ENCODE measurements at places on chromosomes 7 and 10. TPM values are rescaled to one million over a fixed set of nuclear protein-coding genes. Genes with fewer than 3 reads are reported as not detected.

Gene C10orf53
- polyA plus RNA-seq, result not detected

Gene RHOBTB1
- 99.3 TPM for polyA plus RNA-seq

Gene PTCD1
- polyA plus RNA-seq, result 6.0 TPM

Gene ARHGAP12
- polyA plus RNA-seq, result 49.9 TPM

Gene TCAF2
- polyA plus RNA-seq, result 3.3 TPM

Gene AEBP1
- polyA plus RNA-seq, result 64.2 TPM

Gene NUTM2B
- polyA plus RNA-seq, result 2.0 TPM

DNA sequence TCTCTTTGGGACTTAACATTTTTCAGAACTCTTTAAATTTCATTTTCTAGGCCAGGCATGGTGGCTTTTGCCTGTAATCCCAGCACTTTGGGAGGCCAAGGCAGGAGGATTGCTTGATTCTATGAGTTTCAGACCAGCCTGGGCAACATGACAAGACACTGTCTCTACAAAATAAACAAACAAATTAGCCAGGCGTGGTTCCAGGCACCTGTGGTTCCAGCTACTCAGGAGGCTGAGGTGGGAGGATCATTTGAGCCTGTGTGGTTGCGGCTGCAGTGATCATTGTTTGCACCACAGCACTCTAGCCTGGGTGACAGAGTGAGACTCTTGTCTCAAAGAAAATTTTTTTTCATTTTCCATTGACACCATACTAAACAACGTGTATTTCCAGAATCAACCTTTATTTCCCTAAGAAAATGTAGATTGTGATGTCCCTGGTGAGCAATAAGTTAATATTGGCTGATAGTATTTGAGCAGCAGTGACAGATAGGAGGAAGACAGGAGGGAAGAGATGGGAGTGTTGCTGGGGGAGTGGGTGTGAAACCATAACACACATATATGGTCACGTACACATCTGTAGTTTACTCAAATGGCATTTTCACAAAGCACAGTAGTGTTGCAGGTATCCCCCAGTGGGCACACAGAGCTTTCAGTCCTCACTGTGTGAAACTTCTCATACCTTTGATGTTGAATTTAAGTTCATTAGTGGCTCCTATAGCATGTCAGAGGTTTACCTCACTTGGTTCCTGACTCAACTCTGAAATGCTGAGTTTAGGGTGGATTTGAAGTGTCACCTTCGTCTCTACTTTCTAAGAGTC, 205.6 kb downstream of the AUTS2 start:
- DNase-seq, result no peak

GRCh38 chr7:45415265-45415664, 158.9 kb upstream of the ADCY1 start:
- DNase-seq, result no peak

- no peak for DNase-seq
Measured at GRCh38 chr7:150365673-150366398, 2.8 kb upstream of the REPIN1 start.

- no peak for DNase-seq
Measured at GRCh38 chr7:75640201-75640600, 98.5 kb downstream of the HIP1 start.

- no peak for DNase-seq
Measured at GRCh38 chr10:95254629-95255028, 36.2 kb downstream of the PDLIM1 start.

- DNase-seq, result no peak
Measured at GRCh38 chr7:51246258-51247245, 70.1 kb downstream of the COBL start.

- DNase-seq, result no peak
Measured at GRCh38 chr7:38211940-38212339, 33.9 kb downstream of the STARD3NL start.

DNA sequence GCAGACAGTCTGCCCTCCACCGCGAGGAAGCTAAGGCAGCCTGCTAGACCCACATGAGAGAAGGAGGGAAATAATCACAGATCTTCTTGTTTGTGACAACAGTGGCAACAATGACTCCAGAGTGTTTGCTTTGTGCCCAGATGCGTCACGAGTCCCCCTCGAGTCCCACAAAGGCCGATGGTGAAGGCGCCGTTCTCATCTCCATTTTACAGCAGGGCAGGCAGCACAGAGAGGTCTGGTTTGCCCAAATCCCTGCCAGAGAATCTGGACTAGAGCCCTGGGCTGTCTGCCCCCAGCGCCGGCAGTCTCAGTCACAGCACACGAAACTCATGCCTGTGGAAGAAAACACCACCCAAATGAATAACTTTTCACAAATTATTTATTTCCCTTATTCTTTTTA, 38.1 kb downstream of the KIAA1549 start:
- no peak for DNase-seq

DNA sequence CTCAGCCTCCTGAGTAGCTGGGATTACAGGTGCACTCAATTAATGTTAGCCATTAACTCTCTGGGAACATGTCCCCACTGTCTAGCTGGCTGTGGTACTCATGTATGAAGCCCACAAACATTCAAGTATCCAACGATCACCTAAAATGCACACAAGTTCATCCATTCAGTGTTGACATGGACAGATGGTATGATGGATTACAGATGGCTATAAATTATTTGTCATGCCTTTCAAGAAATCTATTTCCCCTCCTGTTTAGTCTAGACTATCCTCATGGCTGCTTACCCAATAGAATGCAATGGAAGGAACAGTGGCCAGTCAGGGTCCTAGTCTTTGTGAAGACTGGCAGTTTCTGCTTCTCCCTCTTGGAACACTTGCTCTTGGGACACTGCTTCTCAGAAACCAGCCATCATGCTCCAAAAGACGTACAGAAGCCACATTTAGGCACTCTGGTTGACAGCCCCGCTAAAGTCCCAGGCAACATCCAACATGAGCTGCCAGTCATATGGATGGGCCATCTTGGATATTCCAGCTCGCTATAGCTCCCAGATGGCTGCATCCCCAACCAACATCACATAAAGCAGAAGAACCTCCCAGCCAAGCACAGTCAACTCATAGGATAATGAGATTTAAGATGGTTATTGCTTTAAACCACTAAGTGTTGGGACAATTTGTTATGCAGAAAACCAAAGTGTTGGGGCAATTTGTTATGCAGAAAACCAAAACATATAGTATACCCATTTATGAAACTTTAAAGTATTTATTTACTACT, 33.1 kb downstream of the MYL10 start:
- no peak for DNase-seq

- no peak for DNase-seq
Measured at GRCh38 chr7:47944536-47945260, 3.6 kb downstream of the PKD1L1 start.

DNA sequence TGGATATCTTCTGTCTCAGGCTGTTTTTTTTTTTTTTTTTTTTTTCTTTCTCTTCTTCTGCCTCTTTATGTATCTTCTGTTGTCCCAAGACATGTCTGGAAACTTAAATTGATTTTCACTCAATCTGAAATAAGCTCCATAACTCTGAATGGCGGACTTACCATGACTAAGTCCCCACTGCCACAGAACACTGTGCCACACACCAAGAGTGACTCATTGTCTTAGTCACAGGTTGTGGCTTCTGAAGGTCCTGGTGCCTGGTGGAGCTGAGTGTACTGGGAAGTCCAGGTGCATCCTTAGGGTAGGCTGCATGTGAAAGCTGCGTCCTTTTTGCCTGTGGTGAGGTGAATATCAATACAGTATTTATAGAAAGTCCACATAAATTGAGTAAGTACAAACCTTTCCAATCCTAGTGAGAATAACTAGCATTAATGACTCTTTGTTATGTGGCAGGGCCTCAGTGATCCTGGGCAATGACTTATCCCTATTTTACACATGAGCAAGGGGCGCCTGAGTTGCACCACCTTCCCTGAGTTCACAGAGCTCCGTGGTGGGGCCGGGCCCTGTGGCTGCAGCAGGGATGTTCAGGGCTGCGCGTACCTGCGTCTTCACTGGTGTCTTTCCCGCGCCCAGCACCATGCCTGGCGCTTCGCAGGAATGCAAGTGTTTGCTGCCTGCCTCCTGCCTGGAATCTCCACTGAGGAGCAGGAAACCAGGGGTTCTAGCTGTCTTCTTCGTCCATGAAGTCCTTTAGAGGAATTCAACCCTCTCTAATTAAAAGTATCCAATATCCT, 4.3 kb downstream of the PFKP start:
- DNase-seq, result no peak

DNA sequence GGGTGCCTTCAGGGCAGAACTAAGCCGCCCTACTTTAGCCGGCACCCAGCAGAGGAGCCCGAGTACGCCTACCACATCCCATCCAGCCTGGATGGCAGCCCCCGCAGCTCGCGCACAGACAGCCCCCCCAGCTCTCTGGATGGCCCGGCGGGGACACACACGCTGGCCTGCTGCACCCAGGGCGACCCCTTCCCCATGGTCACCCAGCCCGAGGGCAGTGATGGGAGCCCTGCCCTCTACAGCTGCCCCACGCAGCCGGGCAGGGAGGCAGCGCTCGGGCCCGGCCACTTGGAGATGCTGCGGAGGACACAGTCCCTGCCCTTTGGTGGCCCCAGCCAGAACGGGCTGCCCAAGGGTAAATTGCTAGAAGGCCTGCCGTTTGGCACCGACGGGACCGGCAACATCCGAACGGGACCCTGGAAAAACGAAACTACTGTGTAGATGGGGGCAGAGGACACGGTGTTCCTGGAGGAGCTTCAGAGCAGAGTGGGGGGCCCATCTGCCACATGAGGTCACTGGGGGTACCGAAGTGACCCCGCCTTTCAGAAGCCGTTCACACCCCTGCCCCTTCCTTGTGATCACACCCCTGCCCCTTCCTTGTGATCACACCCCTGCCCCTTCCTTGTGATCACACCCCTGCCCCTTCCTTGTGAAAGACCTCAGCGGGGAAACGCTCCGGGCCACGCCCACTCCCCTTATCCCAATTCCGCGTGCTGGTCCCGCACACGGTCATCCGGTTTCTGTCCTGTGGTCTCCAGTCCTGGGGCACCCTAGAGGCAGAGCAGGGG, 30.8 kb upstream of the KNDC1 start:
- no peak for DNase-seq

GRCh38 chr10:89476150-89476549, 59.2 kb downstream of the SLC16A12 start:
- no peak for DNase-seq

- DNase-seq, result no peak
Measured at GRCh38 chr10:116566932-116567331, 21.2 kb downstream of the PNLIP start.

GRCh38 chr10:2488446-2489005, 578.8 kb upstream of the PFKP start:
- peak; percentile 10 for DNase-seq

GRCh38 chr10:24958091-24958720, 5.8 kb upstream of the PRTFDC1 start:
- DNase-seq, result no peak

DNA sequence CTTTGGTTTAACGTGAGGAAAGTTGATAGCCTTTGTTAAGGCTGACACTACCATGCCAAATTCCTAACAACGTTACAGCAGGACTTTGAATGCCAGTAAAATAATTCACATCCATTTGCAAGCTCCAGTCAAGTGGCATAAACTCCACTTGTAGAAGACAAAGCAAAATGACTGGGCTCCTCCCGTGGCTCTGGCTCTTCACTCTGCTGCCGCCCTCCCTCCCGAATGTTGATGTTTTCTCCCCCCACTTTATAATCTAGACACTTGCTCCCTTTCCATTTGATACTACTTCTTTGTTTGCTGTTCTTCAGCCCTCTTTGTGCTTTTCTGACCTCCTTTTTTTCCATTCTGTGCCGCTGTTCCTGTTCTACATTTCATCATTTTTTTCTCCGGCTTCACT, 22.8 kb upstream of the ITGB8 start:
- DNase-seq, result no peak

GRCh38 chr7:24199978-24200377, 84.0 kb upstream of the NPY start:
- DNase-seq, result no peak

- no peak for DNase-seq
Measured at GRCh38 chr7:38318803-38319416, 45.5 kb upstream of the TARP start.

DNA sequence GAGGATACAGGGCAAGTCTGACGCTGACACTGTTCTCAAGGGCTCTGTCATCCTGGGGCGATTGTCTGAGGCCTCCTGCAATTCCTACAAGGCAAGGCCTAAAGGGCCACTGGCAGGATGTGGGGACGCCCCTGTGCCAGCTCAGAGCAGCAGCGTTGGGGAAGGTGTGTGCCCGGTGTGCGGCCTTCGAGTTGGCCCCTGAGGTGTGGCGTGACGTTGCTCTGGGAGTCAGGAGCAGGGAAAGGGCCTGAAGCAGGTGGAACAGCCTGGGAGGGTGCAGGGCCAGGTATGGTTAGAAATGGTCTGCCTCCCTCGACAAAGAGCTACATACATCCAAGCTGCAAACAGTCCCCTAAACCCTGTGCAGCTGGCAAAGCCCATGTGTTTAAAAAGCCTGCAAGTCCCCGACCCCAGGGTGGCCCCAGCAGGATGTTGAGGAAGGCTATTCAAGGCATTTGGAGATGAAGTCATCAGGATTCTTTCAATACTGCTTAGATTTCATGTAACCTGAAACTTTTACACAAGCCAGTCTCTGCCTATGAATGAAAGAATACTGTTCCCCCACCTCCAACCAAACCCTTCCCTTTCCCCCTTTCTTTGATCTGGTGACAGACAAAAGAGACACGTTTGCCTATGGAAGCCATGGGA, 142.5 kb upstream of the TNS3 start:
- DNase-seq, result no peak

DNA sequence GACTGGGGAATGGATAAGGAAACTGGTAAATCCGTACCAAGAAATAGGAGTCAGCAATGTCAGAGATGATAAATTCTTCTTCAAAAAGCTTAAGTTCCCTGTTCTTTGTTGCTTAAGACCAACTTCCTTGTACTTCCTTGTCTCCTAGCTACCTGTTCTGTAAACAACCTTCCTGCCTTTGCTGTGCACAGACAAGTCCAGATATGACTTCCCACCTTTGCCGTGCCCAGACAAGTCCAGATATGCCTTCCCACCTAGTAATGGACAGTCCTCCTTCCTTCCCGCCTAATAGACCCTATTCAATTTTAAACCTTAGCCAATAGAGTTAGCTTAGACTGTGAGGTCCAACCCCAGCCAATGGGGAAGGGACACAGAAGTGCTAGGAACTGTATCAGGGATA, 2.5 kb upstream of the ZNF33A start:
- DNase-seq, result no peak

- DNase-seq, result no peak
Measured at GRCh38 chr10:128137877-128138276, 11.7 kb upstream of the MKI67 start.

GRCh38 chr10:62655337-62655994, 149.1 kb upstream of the ADO start:
- DNase-seq, result no peak

DNA sequence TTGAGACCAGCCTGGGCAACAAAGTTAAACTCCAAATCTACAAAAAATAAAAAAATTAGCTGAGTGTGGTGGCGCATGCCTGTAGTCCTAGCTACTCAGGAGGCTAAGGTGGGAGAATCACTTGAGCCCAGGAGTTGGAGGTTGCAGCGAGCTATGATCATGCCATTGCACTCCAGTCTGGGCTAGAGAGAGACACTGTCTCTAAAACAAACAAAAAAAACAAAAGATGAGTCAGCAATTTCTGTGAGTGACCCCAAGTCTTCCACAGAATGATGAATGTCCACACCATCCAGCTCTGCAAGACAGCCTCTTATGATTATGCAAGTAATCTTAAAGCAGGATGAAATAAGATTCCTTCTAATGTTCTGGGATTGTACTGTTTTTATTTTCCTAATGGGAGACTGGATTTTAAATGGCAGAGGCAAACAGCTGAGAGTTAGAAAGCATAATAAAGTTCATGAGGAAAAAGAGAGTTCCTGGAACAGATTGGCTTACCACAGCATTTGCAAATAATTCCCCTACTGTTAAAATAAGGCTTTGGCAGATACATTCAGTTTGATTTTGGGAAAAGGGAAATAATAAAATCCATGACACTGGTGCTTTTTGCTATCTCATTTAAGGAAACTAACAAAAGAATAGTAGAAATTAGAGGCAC, 18.9 kb upstream of the PRKAR2B start:
- no peak for DNase-seq

All from left kidney (tissue), 8 donors.